ENCODE measurements at places on chromosomes 5 and 9. TPM values are rescaled to one million over a fixed set of nuclear protein-coding genes. Genes with fewer than 3 reads are reported as not detected.

The PFN3 gene
- total RNA-seq = not detected

DNA sequence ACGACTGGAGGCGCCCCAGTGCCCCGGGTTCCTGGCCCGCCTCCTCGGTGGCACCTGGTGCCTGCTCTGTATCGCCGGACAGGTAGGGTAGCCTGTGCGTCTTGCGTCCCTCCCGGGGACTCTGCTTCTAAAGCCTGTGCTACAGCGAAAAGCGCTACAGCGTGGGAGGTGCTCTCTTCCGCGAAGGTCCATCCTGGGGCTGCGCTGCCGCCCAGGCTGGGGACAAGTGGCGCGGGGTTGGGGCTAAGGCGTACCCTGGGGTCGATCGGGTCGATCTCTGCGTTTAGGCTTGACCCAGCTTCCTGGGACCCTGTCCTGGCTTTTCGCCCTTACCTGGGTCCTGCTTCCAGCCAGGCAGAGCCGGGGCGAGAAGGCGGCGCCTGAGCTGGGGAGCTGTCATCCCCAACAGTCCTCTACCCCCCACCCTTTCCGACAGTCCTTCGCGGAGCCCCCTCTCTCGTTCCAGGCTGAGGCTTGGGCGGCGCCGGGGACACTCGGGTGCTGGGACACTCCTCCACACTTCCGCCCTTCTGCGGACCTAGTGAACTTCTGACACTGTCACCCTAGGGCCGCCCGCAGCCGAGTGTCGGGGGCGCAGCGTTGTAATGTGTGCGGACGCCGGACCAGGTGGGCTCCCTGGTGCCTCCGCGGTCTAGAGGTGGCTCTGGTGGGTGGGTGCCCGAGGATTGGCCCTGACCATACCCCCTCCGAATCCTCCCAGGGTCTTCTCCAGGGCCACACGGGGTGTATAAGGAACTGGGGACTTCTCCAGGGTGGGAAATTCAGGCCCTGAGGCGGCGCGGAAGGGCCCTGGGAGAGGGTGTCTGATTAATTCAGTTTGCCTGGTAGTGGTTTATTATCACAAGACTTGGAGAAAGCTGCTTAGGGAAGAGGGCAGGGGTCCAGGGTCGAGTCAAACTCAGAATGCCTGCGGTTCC is 328.2 kb downstream of the SH3GL2 start:
- no peak for DNase-seq

DNA sequence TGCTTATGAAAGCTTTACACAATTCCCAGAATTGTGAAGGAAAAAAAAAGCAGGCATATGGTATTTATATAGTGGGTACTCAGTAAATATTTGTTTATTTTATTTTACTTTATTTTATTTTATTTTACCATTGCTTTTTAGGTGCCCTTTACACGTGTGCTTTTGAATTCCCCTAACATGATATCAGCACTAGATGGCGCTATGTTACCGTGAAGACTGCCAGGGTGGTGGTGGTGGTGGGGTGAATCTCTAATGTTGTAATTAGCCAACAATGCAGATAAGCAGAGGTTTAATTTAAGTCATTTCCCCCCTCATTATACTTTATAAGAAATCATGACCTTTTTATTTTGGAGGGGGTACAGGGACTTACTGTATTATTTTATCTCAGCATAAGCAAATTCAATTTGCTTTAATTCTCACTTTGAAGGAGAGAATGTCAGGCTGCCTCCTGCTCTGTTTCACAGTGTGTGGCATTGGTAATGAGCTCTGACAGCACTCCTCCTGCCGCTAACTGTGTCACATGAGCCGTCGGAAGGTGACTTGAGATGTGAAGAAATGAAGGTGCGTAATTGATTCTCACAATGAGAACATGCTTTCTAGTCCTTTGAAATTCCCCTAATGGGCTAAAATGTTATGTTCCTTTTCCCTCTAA is 165.6 kb downstream of the YTHDC2 start:
- no peak for DNase-seq

The CDX1 gene
- 0.16 TPM for total RNA-seq

DNA sequence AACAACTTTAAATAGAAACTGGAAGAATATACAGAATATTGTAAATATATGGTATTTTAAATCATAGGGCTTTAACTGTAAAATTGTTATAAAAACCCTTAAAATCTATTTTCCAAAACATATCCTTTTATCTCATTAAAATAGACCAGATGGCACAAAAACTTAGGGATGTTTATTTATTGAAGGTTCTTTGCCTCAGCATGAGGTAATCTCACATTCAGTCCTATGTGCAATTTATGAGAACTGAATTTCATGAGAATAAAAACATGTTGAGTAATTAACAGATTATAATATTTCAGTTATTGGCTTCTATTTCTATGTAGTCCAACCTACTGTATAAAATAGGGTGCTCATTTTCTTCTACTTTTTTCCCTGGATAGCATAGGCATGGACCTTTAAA is 329.2 kb upstream of the PRR16 start:
- no peak for DNase-seq

DNA sequence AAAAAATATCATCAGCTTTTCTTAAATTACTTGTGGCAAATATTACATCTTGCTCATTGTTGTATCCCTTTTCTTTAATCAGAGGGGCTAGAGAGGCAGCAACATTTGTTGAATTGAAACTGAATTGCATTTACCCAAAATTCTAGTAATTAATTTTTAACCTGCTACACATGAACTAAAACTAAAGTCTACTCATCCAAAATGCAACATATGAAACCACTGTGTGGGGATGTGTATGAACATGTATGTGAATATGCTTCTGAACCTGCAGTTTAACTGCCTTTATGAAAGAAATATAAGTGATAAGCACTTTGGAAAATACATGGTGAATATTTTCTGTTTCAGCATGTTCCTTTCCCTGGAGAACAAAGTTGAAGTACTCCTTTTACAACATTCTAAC is 158.5 kb downstream of the KIAA0825 start:
- no peak for DNase-seq

The ENTREP1 gene
- total RNA-seq = 25.1 TPM

DNA sequence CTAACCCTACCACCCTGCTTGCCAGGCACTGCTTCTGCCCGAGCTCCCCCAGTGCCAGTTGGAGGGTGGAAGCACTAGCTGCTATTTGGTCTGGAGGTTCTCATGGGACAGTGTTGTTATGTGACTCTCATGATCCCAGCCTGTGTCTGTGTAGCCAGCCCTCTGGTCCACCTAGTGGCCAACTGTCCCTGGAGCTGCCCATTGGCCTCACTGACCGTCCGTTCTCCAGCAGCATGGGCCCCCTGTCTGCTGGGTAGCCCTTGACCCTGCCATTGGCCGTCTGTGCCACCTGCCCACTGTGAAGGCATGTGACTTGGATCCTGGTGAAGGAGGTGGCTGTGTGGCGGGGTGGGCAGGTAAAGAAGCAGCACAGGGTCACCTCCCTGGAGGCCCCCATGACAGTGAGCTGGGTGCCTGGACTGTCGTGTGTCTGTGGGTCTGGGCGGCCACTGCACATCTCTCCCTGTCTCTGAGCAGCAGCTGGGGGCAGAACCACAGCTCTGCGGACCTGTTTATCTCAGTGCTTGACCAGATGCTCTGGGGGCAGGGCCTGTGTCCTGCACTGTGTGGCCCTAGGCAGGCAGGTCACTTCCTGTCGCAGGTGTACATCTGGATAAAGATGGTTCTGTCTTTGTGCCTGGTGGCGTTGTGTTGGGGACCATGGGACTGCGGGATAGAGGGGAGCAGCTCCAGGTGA is 11.4 kb downstream of the PHF2 start:
- peak; percentile 58 for DNase-seq

- no peak for DNase-seq
These were observed 66.4 kb upstream of the TMC1 start for GRCh38 chr9:72454871-72455491.

DNA sequence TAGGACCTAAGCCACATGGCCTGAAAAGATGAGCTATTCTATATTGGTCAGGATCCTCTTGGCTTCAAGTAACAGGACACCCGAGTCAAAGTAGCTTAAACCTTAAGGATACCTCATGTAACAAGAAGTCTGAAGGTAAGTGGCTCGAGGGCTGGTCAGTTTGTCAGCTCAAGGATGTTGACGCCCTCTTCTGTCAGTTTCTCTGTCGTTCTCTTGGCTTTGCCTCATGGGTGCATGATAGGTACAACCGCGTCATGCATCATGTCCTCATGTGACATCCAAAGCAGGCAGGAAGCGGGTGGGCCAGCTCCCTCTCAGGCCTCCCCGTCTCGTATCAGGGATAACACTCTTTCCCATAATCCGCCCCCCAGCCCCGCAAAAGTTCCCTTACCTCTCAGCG is 22.1 kb upstream of the TCERG1 start:
- DNase-seq = no peak

The FOXD4L4 gene
- not detected for total RNA-seq

GRCh38 chr5:147893820-147894219 is 12.5 kb downstream of the C5orf46 start:
- DNase-seq = no peak

DNA sequence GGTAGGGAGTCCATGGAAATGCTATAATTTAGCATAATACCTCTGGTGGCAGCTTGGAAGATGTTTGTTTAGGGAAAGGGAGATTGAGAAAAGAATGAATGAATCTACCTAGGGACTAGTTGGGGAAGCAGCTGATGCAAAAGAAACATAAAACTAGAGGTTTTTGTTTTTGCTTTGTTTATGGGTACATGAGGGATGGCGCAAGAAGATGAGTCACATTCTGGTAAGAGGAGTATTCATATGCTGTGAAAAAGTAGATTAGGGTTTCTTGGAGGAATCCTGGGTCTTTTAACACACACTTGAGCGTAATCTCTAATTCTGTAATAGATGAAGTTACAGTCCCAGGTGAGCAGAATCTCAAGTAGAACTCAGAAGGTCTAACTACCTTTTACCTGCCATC is 17.1 kb downstream of the C9orf43 start:
- no peak for DNase-seq

The ANXA1 gene
- total RNA-seq = 42.7 TPM

Data from cardiac septum (tissue), 1 donor.